RPMI7951 (cell line): ENCODE measurements at places on chromosomes 3 and 15. TPM values are rescaled to one million over a fixed set of nuclear protein-coding genes. Genes with fewer than 3 reads are reported as not detected.

DNA sequence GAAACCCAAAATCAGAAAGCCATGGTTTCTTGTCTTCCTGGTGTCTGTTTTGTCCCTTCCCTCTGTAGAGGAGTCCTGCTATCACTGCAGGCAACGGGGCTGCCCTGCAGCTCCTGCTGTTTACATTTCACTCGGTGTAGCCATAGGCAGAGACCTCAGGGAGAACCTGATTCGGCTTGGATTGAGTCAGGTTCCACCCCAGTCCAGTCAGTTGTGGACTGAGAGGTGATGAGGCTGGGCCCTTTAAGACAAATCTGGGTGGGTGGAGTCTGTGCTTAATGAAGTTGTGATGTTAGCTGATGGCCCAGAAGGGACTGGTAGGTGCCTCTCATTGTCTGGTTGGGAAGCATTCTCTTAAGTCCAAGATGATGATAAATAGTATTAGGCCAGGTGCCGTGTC is 35.7 kb downstream of the FLNB start:
- no peak for DNase-seq

GRCh38 chr3:186075489-186075888 is 33.4 kb downstream of the ETV5 start:
- DNase-seq, result no peak

GRCh38 chr3:89702404-89702803 is 595.0 kb downstream of the EPHA3 start:
- no peak for DNase-seq

GRCh38 chr15:38414357-38414756 is 39.6 kb upstream of the FAM98B start:
- DNase-seq, result peak; percentile 80

DNA sequence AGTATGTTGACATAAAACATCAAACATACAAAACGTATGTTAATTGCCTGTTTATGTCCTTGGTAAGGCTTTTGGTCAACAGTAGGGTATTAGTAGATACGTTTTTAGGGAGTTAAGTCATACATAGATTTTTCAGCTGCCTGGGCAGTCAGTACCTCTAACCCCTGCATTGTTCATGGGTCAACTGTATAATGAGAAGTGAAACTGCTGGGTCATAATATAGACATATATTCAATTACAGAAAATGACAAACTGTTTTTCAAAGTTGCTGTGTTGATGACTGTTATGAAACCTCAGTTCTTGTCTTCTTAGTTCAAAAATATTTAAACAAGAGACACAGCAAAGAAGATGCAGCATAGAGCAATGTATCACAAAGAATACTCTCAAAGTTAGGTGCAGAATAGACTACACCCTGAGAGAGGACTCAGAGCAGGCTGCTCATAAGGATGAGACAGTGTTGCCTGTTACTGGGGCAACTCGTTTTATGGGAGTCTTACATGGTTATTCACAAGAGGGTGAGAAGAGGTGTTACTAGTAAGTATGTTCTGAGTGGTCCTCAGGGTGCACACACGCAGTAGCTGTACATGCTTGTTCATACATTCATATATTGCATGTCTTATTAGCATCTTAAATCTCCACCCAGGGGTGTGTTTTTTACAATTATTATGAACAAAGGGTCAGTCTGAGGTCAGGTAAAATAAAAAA is 53.1 kb upstream of the ADAMTS17 start:
- DNase-seq, result no peak

DNA sequence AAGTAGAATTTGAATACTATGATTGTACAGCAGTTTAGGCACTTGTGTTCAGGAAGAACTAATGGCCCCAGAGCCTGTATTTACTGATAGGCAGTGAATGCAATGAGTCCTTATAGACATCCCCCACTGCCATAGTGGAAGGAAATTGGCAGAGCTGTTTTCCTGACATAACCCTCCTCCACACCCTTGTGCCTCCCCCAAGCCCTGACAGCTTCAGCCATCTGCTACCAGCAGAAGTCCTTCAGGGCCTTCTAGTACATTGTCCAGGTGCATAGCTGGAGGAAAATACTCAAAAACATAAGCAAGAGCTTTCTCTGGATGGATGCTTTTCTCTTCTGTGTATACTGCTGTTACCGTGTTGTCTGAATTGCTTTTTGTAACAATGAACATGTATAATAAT is 20.6 kb downstream of the ARHGAP31 start:
- no peak for DNase-seq

FSIP1 gene
- 1.9 and 2.1 TPM in 2 replicates for total RNA-seq

GNAT1 gene
- total RNA-seq, result not detected in 2 replicates

MUSTN1 gene
- total RNA-seq, result 1.1 and 1.3 TPM in 2 replicates
